ENCODE measurements at places on chromosomes 2 and 18.

DNA sequence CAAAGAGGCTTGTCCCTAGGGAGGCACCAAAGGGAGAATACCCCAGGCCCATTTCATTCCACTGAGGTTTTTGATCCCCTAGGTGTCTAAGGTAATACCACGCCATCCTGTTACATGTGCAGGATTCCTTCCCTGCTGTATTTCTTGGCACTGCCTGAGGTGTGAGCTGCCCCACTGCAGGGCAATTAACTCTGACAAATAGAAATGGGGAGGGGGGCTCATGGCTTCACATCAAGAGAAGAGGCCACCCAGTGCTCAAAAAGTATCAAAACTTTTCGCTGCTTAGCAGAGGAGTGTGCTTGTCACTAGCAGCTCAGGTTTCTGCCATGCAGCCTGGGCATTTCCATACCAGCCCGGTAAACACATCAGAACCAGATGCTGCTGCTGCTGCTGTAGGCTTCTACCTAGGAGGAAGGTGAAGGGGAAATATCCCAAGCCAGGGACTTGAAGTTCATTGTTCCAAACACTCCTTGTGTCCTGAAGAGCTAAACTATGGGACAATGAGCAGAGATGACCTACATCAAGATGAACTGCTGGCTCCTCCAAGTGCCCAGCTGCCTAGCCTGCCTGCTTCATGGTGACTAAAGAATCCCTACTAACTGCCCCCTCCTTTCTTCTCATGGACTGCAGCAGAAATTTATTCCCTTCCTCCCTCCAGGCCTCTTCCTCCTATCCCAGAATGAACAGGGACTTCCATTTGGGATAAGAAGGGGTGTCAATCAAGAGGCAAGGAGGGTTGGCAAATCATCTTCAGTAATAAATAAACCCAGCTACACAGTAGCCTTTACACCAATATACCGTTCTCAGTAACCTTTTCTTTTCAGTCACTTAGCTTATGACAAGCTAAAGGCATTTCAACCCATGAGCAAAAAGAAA lies 16.4 kb downstream of the POU3F3 start:
- no peak for DNase-seq

GRCh38 chr2:177295484-177295883 lies 31.0 kb upstream of the NFE2L2 start:
- DNase-seq = no peak

DNA sequence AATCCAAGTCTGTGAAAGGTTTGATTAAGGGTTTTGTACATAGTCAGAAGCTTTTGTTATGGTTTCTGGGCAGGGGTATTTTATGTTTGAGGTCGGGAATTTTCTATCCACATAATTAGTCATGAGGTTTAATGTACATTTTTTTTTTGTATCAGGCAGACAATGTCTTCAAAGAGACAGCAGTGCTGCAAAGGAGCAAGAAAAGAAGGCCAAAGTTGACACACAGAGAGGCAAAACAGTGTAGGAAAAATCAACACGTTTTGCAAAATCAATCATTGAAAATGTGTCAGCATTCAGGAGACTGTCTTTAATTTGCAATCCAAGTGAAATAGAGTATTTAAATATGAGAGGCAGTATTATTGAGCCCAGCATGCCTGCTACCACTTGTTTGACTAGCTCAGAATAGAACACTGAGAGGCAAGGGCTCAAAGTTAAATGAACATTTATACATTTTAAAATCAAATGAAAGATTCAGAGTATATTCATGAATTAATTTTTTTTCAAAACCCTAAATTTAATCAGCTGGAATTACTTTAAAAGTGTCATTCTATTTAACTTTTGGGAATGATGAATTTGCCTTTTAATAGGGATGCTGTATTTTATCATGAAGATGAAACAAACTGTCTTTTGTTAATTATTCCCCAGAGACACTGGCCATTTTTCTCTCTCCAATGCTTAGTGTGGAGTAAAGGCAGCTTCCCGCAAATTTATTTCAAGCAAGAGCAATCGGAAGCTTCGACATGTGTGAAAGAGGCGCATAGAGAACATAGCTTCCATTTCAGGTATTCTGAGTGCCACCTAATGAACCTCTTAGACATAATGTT lies 11.3 kb downstream of the VRK2 start:
- no peak for DNase-seq

- no peak for DNase-seq
Measured at GRCh38 chr2:206163251-206163880, 3.7 kb downstream of the EEF1B2 start.

- DNase-seq = no peak
Measured at GRCh38 chr2:20180676-20181648, 44.0 kb downstream of the SDC1 start.

DNA sequence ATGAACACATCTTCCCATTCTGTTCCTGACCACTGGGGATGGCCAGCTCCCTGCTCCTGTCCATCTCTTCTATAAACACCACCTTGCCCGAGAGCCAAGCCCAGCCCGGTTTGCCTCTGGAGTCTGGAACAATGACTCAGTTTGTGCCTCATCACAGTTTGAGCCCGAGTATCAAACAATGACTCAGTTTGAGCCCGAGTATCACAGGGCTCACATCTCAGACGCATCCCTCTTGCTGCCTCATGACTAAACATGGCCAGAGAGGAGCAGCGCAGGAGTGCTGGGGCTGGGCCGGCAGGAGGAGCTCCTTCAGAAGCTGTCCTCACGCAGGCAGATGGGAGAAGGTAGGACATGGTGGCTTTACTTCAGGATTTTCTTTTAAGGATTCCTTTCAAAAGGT lies 68.7 kb downstream of the PXDN start:
- no peak for DNase-seq

- no peak for DNase-seq
Measured at GRCh38 chr18:23977719-23978483, 36.7 kb upstream of the TTC39C start.

DNA sequence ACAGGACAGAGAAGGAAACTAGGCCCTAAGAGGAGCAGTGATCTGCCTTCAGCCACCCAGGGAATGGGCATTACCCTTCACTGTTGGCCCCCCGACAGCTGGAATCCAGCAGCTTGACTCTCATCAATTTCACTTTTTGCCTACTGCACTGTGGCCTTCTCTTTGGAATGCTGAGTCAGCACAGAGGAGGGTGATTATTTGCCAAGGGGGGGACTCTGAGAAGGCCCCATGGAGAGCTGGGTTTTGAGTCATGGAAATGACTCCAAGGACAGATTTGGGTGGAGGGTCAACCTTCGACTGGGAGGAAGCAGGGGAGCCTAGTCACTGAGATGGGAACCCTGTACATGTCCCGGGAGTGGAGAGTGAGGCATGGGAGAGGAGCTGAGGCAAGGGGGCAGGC lies 38.1 kb upstream of the NTSR2 start:
- no peak for DNase-seq

DNA sequence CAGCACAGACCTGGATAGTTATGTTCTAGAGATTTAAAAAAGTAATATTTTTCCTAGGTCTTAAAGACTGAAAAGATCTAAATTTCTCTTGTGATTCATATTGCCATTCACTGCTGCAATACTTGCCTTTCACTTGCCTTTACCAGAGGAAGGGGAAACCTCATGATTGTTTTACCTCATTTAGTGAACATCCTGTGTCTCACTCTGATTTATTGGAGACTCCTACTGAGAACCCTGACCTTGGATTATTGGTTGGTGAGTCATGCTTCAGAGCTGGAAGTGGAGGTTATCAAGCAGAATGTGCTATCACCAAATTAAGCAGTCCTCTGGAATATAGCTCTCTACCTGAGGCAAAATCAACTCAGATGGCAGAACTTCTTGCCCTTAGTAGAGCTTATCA lies 500.5 kb downstream of the TSN start:
- no peak for DNase-seq

GRCh38 chr2:68178954-68179627 lies 21.4 kb downstream of the PNO1 start:
- DNase-seq = no peak

GRCh38 chr18:23106575-23106974 lies 28.7 kb upstream of the CABLES1 start:
- no peak for DNase-seq

DNA sequence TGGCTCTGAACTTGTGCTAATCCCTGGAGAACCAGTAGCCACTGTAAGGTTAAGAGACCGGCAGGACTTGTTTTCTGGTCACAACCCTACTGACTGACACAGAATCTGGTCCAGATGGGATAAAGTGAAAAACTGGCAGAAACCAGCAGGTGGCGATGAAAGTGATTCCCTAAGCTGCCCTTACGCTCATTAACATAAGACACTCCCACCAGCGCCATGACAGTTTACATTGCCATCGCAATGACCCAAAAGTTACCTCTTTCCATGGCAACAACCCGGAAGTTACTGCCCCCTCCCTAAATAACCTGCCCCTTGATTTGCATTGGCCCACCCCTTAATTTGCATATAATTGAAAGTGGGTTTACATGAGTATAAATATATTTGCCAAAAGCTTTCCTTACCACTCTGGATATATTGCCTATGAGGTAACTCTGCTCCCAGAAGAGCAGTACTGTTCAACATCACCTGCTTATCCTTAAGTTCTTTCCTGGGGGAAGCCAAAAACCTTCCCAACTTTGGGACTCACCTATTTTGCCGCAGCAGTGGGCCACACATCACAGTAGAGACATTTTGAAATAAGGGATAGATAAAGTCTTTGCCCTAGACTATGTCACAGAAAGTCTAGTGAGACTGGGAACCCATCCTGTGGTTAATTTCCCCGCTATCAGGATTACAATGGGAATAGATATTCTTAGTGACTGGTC lies 35.8 kb upstream of the AFF3 start:
- no peak for DNase-seq

- DNase-seq = no peak
Measured at GRCh38 chr2:102771114-102771513, 9.3 kb downstream of the TMEM182 start.

GRCh38 chr2:201926067-201926466 lies 107.6 kb upstream of the FZD7 start:
- no peak for DNase-seq

GRCh38 chr2:21627938-21628337 lies 504.2 kb downstream of the TDRD15 start:
- DNase-seq = no peak

- DNase-seq = no peak
Measured at GRCh38 chr2:55026202-55026601, 24.0 kb downstream of the RTN4 start.

- no peak for DNase-seq
Measured at GRCh38 chr18:42025974-42026625, 71.1 kb downstream of the PIK3C3 start.

GRCh38 chr2:10007921-10008808 lies 35.2 kb upstream of the KLF11 start:
- no peak for DNase-seq

- no peak for DNase-seq
Measured at GRCh38 chr2:121828281-121828731, 72.9 kb downstream of the TSN start.

DNA sequence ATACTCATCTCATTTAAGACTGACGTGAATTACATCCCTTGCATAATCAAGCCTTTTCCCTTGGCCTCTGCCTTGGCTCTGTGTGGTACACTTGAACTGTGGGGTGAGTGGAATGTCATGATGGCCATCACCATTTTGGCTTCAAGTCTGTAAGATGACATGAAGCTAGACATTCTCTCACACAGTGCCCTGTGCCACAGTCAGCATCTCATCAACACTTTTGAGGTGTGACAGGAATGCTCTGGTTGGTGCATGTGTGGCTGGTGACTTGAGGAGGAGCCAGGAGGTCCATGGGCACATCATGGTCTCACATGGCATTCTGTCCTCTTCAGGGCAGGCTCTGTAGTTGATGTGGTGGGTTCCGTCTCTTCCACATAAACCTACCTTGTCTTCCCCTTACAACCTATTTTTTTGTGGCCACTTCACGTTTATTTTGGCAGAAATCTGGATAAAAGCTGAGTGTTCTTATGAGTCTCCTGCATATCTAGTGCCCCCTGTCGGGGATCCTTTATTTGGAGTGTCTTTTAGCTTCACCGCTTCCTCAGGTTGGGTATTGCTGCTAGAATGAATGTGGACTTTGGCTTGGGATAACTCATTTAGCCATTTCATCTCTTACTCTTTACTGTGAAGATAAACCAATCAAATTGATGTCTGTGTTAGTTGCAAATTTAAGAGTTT lies 28.1 kb downstream of the MAP4K4 start:
- DNase-seq = no peak

- no peak for DNase-seq
Measured at GRCh38 chr2:240153418-240153817, 13.0 kb upstream of the OTOS start.

- DNase-seq = no peak
Measured at GRCh38 chr18:49400398-49401072, 59.9 kb downstream of the DYM start.

- DNase-seq = no peak
Measured at GRCh38 chr2:19574778-19575260, 216.4 kb upstream of the OSR1 start.

DNA sequence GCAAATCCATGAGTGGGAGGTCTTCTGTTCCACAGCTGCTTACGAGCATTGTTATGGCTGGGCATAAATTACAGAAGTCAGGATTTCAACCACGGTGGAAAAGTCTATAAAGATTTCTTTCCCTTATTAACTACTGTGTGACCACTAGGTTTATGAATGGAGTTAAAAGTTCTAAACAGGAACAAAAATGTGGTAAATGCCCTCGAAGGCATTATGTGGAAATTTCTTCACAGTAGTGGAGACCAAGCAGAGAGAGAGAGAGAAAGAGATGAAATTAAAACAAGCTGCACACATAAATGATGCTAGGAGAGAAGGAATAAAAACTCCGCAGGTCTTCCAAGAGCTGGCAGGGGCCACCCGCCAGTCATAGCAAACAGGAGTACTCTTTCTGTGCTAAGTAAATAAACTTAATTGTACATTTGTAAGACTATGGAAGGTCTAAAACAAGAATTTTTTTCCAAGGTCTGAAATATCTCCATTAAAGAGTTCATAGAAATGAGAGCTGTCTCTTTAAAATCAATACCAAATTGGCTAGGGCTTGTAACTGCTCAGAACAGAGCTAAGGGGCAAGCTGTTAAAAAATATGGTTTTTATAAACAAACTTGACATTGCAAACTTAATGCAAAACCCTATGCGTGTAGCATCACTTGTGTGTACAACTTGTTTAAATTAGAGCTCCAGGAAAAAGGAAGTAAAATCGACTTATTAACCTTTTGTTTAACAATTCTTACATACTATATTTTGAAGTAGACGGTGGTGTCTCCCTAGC lies 438.2 kb downstream of the MEIS1 start:
- no peak for DNase-seq

DNA sequence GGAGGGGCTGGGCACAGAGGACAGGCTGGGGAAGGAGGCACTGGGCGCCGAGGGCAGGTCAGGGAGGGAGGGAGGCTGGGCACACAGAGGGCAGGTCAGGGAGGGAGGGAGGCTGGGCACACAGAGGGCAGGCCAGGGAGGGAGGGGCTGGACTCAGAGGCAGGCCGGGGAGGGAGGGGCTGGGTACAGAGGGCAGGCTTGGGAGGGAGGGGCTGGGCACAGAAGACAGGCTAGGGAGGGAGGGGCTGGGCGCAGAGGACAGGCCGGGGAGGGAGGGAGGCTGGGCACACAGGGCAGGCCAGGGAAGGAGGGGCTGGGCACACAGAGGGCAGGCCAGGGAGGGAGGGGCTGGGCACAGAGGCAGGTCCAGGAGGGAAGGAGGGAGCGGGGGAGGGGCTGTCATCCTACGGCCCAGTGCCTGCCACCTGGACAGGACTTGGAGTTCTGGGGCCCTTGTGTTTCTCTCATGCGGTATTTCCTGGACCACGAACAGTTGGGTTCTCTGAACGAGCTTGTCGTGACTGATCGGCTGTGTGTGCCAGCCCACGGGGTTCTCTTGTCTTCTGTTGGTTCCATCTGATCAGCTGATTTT lies 46.7 kb upstream of the KCNG2 start:
- DNase-seq = no peak

- no peak for DNase-seq
Measured at GRCh38 chr2:72744049-72744448, 81.8 kb downstream of the EXOC6B start.

Measured in activated CD4-positive, CD25-positive, alpha-beta regulatory T cell (primary cell).